ENCODE measurements at places on chromosomes 16 and 17. TPM values are rescaled to one million over a fixed set of nuclear protein-coding genes. Genes with fewer than 3 reads are reported as not detected.

TRPV2 gene
- total RNA-seq: 93.6 TPM

KCNG4 gene
- not detected for total RNA-seq

SGCA gene
- not detected for total RNA-seq

SPIRE2 gene
- total RNA-seq: 8.9 TPM

ST6GALNAC2 gene
- total RNA-seq: not detected

XYLT1 gene
- total RNA-seq: 0.09 TPM

NOS2 gene
- total RNA-seq: not detected

- H3K4me3 ChIP-seq: peak within 1 kb of the TSS; percentile 49
- H3K4me1 ChIP-seq: no peaks in the 10 kb centered on the region
- H3K36me3 ChIP-seq: no peaks in the 10 kb centered on the region
- DNase-seq: peak; percentile 63
- H3K27me3 ChIP-seq: peaks cover 50% of the 10 kb centered on the region
Observed at GRCh38 chr17:49969134-49969759, at the start of gene DLX4. TSS of gene DLX4 (plus strand) at chr17:49969190. CDS start at chr17:49969469, 279 bp downstream.

GRCh38 chr16:23597003-23597756 is 1.1 kb upstream of the NDUFAB1 start:
- DNase-seq: peak; percentile 74
- peaks cover 18% of the 10 kb centered on the region for H3K4me1 ChIP-seq
- H3K27me3 ChIP-seq: no peaks in the 10 kb centered on the region
- no peak overlapping the region for H3K4me3 ChIP-seq

- H3K27me3 ChIP-seq: no peaks in the 10 kb centered on the region
- no peak overlapping the region for H3K27ac ChIP-seq
- H3K4me1 ChIP-seq: peaks cover 40% of the 10 kb centered on the region
- H3K36me3 ChIP-seq: no peaks in the 10 kb centered on the region
Observed at GRCh38 chr17:29588017-29588561, 1.4 kb downstream of the GIT1 start.

- no peaks in the 10 kb centered on the region for H3K27me3 ChIP-seq
- H3K4me3 ChIP-seq: peak within 1 kb of the TSS; percentile 91
- no peaks in the 10 kb centered on the region for H3K4me1 ChIP-seq
- peak; percentile 86 for DNase-seq
- H3K27ac ChIP-seq: peak within 1 kb of the TSS; percentile 92
Observed at GRCh38 chr17:30477083-30477773, at the start of gene GOSR1. TSS of gene GOSR1 (plus strand) at chr17:30477408. CDS start at chr17:30477434, 26 bp downstream.

DNA sequence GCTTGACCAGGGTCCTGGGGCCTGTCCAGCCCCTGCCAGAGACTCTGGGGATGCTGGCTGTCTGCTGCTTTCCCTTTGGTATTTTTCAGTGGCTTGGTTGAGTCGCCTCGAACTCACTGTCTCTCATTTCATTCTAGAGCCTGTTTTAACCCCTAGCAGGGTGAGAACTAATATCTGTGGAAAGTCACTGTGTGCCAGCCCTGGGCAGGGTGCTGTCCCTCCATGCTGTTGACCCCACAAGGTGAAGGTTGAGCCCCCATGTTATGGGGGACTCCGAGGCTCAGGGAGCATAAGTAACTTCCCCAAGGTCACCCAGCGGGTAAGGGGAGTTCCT is 33.0 kb downstream of the DCAKD start:
- H3K27ac ChIP-seq: peak overlapping the region; percentile 61
- DNase-seq: no peak
- peaks cover 24% of the 10 kb centered on the region for H3K4me1 ChIP-seq
- no peaks in the 10 kb centered on the region for H3K27me3 ChIP-seq
- no peaks in the 10 kb centered on the region for H3K36me3 ChIP-seq

DNA sequence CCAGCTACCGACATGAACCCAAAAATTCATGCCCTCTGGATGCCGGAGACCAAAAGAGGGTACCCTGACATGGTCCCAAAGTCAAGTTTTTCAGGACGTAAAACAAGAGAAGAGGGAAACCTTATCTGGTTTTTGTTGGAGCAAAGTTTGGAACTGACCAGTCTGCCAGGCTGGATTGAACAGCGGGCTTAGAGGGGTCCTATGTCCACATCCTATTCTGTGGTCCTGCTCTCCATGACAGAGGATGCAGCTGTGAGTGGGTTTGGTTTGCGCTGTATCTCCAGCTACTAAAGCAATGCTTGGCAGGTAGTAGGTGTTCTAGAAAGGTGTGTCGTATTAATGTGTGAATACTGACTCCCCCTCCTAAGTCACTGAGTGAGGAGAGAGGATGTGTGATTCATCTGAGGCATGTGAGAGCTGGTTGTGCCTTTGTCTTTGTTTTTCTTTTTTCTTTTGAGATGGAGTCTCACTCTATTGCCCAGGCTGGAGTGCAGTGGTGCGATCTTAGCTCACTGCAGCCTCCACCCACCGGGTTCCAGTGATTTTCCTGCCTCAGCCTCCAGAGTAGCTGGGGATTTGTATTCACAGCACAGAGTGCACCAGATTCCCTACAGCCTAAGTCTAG is 31.0 kb downstream of the PMM2 start:
- DNase-seq: no peak
- no peaks in the 10 kb centered on the region for H3K27me3 ChIP-seq
- peaks cover 4% of the 10 kb centered on the region for H3K4me1 ChIP-seq
- H3K36me3 ChIP-seq: peaks cover 69% of the 10 kb centered on the region
- no peak overlapping the region for H3K27ac ChIP-seq

- H3K4me3 ChIP-seq: peak overlapping the region; percentile 80
- H3K4me1 ChIP-seq: peaks cover 29% of the 10 kb centered on the region
- no peak overlapping the region for H3K27ac ChIP-seq
- H3K36me3 ChIP-seq: peaks cover 4% of the 10 kb centered on the region
- DNase-seq: no peak
- no peaks in the 10 kb centered on the region for H3K27me3 ChIP-seq
Observed at GRCh38 chr16:81316176-81316496, 1.4 kb downstream of the GAN start.

GRCh38 chr16:79528338-79528737 is 72.2 kb downstream of the MAF start:
- H3K27ac ChIP-seq: no peak overlapping the region
- no peak overlapping the region for H3K4me3 ChIP-seq
- DNase-seq: no peak
- no peaks in the 10 kb centered on the region for H3K4me1 ChIP-seq
- H3K36me3 ChIP-seq: no peaks in the 10 kb centered on the region
- H3K27me3 ChIP-seq: no peaks in the 10 kb centered on the region

GRCh38 chr17:75734674-75735294 is 13.5 kb downstream of the ITGB4 start:
- H3K36me3 ChIP-seq: no peaks in the 10 kb centered on the region
- no peak overlapping the region for H3K27ac ChIP-seq
- H3K4me3 ChIP-seq: no peak overlapping the region
- peaks cover 52% of the 10 kb centered on the region for H3K4me1 ChIP-seq
- no peaks in the 10 kb centered on the region for H3K27me3 ChIP-seq
- no peak for DNase-seq
